ENCODE measurements at places on chromosomes 2 and 18.

DNA sequence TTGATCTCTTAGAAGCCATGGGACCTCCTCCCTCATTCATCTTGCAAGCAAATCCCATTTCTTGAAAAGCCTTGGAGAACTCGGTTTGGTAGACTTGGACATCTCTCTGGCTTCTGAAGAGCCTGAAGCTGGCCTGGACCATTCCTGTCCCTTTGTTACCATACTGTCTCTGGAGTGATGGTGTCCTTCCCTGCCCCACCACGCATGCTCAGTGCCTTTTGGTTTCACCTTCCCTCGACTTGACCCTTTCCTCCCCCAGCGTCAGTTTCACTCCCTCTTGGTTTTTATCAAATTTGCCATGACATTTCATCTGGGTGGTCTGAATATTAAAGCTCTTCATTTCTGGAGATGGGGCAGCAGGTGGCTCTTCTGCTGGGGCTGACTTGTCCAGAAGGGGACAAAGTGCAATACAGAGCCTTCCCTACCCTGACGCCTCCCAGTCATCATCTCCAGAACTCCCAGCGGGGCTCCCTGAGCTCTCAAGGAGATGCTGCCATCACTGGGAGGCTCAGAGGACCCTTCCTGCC lies 20.0 kb downstream of the FOSL2 start:
- DNase-seq: no peak

DNA sequence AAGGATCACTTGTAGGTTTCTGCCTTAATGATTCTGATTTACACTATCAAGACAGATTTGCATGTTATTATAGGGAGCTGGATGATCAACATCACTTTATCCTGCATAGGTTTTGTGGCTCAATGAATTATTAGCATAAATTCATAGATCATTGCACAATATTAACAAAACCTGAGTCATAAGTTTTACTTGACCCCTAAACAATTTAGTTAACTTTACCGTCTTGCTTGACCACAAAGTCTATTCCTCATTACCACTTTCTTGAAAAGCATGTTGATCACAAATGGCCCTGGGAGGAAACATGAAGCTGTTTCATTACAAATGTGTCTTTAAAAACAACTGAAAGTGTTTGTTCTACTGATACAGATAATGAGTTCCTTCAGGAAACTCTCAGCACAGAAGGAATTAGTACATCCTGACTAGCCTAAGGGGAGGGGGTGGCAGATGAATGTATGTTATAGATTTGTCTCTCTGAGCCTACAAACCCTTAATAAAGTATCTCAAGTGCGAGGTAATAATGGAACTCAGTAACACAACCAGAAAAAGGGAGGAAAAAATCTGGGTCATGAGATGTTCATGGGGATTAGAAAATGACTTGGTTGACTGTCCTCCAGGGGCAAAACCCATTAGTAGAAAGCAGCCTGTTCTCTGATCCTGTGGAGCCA lies 303.4 kb downstream of the PIK3C3 start:
- DNase-seq: no peak

DNA sequence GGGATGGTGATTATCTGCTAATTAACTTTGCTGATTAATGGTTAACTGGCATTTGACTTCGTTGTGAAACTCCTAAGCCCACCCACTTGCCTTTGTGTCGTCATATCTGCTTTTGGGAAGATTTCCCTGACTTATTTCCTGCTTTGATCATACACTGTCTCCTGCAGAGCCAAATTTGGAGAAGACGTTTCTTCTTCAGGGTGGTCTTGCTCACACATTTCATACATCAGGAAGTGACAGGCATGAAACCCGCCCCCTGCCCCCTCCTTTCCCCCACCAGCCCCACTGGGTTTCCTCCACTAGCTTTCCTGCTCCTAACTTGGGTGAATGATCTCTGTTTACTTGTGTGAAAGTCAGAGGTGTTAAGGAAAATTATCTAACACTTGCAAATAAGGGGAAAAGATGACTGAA lies 300.1 kb downstream of the TSN start:
- no peak for DNase-seq

GRCh38 chr2:66762761-66763160 lies 327.8 kb downstream of the MEIS1 start:
- DNase-seq: no peak

GRCh38 chr18:55093808-55094207 lies 134.5 kb upstream of the CCDC68 start:
- no peak for DNase-seq

- DNase-seq: peak; percentile 71
Measured at GRCh38 chr2:219541611-219542180, 1.9 kb downstream of the CHPF start.

DNA sequence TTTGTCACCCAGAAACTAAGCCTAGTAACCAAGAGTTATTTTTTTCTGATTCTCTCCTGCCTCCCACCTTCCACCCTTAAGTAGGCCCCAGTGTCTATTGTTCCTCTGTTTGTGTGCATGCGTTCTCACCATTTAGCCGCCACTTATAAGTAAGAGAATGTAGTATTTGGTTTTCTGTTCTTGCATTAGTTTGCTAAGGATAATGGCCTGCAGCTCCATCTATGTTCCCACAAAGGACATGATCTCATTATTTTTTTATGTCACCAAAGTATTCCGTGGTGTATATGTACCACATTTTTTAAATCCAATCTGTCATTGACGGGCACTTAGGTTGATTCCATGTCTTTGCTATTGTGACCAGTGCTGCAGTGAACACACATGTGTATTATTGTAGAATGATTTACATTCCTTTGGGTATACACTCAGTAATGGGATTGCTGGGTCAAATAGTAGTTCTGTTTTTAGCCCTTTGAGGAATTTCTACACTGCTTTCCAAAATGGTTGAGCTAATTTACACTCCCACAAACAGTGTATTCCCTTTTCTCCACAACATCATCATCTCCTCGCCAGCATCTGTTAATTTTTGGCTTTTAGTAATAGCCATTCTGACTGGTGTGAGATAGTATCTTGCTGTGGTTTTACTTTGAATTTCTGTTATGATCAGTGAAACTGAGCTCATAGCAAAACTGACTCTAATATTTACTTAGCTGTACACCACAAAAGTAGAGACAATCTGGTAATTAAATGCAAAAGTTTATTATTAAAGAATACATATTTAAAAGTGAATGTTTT lies 660.1 kb upstream of the SLC8A1 start:
- DNase-seq: no peak

GRCh38 chr2:66574701-66575624 lies 140.0 kb downstream of the MEIS1 start:
- no peak for DNase-seq

DNA sequence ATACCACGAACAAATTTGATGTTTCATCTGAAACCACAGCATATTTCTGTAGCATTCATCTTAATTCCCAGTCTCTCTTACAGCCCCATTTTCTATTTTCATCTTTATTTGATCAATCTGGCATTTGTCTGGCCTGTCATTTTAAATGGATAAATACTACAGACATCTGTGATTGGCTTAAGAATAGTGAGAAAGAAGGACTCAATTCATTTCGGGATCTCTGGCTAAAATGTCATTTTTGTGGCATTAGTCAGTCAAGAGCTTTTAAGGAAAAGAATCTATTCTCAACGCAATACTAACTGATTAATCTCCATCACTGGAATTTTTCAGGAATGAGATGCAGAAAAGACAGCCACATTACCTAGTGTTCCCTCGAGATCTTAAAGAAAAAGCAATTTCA lies 585.9 kb downstream of the IRS1 start:
- no peak for DNase-seq

- DNase-seq: no peak
Measured at GRCh38 chr2:88483200-88483599, 30.7 kb upstream of the FOXI3 start.

DNA sequence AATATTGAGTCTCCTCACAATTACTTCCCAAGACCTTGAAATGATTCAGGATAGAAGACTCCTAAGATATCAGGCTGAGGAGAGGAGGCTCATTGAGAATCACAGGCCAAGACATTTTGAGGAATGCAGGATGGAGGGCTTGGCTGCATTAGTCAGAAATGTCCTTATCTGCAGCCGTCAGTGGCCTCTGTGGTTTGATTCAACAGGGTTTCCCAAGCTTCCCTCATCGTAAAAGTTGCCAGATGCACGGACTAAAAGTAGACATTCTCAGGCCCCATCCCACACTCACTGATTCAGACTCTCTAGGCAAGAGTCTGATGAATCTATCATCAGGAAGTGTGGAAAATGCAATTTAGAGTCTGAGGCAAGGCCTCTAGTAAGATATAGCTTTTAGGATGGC lies 34.0 kb upstream of the TMEM178A start:
- no peak for DNase-seq

DNA sequence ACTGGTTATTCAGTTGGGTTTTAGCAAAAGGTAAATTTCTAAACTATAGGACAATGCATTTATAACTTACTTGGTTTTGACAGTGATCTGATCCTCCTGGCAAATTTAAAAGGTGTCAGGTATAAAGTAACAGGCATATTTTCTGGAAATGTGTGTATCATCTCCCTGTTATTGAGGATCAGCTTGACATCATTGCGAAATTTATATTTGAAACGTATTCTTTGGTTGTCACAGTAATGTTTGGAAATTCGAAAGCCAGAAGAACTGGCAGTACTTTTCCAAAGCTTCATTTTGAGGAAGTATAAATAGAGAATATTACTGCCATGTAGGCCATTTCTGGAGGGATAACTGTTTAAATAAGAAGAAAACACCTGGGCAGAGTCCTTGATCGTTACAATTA lies 422.2 kb upstream of the NRXN1 start:
- DNase-seq: no peak

- no peak for DNase-seq
Measured at GRCh38 chr2:667332-667999, 9.7 kb downstream of the TMEM18 start.

DNA sequence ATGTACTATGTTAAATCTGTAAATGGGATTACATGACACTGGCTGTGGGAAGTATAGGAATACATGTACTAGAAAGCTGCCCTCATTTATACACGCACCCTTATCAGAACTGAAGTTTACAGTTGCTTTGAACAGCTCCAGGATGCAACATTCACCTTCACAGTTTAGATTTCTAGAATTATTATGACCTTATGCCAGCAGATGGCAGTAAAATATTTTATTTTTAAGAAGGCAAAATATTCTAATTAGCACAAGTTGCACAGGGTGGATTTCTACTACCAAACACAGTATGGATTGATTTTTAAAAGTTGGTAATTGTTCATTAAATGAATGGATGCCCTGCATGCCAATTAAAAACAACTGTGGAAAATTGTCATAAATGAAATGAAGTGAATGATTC lies 670.4 kb downstream of the KCNJ3 start:
- no peak for DNase-seq

DNA sequence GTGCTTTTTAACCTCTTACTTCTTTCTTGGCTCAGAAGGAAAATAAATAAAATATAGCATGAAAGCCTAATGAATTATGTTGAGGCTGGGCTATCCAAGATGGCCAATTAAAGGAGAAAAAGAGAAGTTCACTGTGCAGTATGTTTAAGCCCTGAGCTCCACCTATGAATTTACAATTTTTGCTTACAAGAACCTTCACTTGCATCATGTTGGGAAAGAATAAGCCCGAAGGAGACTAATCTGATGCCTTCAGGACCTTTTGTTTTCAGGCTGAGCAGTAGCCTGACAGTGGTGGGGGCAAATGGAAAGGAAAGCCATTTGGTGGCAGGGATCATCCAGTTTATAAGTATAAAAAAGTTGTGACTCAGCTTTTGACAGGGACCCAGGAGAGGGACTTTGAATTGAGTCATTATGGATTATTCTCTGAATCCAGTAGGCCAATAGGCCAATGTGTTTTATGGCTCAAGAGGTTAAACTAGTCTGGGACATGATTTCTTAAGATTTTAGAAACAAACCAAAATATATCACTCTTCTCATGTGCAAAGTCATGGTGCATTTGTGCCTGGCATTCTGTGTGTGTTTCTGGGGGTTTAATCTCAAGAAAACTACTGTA lies 56.9 kb downstream of the E2F6 start:
- no peak for DNase-seq

- DNase-seq: no peak
Measured at GRCh38 chr18:74766251-74766650, 168.6 kb downstream of the ZNF407 start.

GRCh38 chr2:67032076-67032475 lies 365.1 kb upstream of the ETAA1 start:
- no peak for DNase-seq

DNA sequence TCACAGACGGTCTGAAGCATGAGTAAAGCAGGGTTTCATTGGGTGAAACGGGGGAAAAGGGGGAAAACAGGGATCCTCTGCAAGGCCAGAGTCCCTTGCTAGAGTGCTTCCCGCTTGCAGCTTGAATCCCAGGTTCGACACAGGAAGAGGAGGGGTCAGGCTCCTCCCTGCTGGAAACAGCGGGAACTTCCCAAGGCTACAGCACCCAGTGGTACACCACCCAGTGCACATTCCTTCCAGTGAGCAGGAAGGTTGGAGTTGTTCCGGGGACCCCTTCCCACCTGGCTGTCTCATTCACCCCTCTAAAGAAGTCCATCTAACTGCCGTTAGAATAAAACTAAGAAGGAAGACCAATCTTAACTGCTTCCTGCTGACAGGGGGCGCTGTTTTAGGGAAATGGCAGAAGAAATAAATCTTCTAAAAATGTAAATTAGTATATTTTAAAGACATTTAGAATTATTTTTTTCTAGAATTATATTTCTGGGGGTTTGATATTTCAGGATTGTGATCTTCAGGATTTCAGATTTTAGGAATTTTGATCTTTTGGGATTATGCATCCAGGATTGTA lies 230.9 kb downstream of the RBM43 start:
- DNase-seq: no peak

- DNase-seq: no peak
Measured at GRCh38 chr2:25362434-25363145, 20.9 kb upstream of the DNMT3A start.

DNA sequence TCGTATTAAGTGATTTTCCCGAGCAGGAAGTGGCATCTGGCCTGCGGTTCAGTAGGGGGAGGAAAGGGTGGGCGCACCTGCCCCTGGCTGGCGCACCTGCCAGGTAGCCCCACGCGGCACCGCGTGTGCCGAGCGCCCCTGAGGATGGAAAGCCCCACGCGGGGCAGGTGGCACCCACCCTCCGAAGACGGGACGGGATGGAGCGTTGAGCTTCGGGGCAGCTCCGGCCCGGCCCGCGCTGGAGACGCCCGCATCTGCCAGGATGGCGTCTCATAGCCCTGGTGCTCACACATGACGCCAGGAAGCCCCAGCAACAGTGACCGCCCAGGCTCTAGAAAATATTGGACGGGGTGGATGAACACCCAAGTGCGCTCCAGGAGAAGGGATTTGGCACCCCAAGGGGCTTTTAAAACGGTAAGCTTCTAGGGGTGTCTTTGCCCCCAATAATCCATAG lies 2.5 kb upstream of the NFATC1 start:
- DNase-seq: no peak

All from stimulated activated CD4-positive, alpha-beta T cell treated with anti-CD3 and anti-CD28 coated beads, Interleukin-1b, Interleukin-23, amount 100 ng/mL, for 1 hour (primary cell).